ENCODE measurements at places on chromosomes 7 and 10. TPM values are rescaled to one million over a fixed set of nuclear protein-coding genes. Genes with fewer than 3 reads are reported as not detected.

KIF5B gene
- 169 TPM for total RNA-seq

ADRA2A gene
- total RNA-seq = 0.82 TPM

DNA sequence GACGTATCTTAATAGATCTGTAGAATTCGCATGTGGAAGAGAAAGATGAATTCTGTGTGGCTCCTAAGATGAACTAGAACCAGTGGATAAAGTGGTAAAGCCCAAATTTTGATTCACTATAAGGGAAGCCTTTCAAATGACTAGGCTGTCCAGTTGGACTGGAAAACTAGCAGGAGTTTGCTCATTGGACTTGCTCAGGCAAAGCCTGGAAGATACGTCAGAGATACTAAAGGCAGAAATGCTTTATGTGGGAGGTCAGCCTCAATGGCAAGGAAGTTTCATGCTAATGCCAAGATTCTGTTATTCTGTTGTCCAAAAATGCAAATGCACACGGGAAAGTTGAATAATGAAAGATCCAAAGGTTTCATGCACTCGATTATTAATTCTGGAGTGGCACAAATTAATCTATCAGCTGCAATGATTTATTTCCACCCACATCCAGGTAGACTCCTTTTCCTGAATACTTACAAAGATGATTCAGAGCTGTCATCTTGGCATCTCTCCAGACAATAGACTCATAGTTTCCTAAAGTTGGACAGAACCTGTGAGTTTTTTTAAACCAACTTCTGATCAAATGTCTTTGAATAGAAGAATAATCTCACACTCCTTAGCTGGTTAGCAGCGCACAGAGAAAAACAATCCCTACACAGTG, 20.5 kb upstream of the PPP1R3C start:
- DNase-seq = peak; percentile 90

DNA sequence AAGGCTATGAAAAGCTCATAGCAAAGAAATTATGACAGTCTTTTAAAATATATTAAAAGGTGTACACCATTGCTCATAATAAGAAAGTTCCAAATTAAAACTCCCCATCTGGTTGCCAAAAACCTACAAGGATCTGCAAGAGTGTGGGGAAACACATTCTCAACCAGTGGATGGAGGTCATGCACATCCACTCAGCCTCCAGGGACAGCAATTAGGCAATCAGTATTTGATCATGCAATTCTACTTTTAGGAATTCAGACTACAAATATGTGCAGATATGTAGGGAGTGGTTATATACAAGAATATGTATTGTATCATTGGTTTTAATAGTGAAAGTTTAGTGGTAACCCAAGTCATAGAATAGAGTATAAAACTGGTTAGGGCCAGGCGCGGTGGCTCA, 157.8 kb downstream of the FGFR2 start:
- DNase-seq = no peak

GRCh38 chr10:86070278-86070677, 296.3 kb downstream of the GRID1 start:
- DNase-seq = no peak

GRCh38 chr7:150901160-150902035, 49.1 kb downstream of the AOC1 start:
- no peak for DNase-seq

DNA sequence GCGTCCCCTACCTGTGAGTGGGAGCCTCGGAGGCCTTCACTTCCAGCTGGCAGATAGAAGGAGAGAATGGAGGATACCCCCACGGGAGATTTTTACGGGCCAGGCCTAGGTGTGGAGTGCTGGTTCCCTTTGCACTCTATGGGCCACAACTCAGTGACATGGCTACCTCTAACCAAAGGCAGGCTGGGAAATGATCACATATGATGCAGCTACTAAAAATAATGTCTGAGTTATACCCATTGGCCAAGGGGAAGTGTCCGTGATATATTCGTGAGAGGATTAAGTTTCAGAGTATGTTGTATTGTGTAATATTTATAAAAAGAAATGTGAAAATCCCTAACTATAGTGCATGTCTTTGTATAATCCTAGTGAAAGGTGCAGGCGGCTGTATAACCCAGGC, 13.5 kb upstream of the HIPK2 start:
- no peak for DNase-seq

- DNase-seq = no peak
Observed at GRCh38 chr10:37703114-37703513, 154.3 kb downstream of the ZNF248 start.
